Natural killer cell treated with Interleukin-12 subunit alpha and Interleukin-12 subunit beta and Interleukin-15 and Interleukin-18, amount 100 ng/mL, for 72 hours (primary cell): ENCODE measurements at places on chromosomes 5 and 9. TPM values are rescaled to one million over a fixed set of nuclear protein-coding genes. Genes with fewer than 3 reads are reported as not detected.

DNA sequence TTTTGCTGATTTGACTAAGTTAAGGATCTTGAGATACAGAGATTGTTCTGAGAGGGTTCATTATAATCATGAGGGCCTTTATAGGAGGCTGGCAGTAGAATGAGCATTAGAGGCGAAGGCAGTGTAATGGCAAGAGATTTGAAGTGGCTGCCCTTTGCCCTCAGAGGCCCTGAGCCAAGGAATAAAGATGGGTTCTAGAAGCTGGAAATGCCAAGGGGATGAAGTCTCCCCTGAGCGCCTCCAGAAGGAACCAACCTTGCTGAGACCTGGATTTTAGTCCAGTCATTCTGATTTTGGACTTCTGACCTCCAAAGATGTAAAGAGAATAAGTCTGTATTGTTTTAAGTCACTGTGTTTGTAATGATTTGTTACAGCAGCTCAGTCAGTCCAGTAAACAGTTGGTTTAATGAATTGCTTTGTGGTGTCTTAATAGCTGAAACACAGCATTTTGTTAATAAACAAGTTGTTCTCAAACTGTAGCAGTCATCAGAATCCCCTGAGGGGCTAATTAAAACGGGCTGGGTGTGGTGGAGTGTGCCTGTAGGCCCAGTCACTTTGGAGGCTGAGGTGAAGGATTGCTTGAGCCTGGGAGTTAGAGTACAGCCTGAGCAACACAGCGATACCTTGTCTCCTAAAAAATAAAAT lies 23.2 kb downstream of the GLRX start:
- DNase-seq: no peak
- H3K4me1 ChIP-seq: peaks cover 30% of the 10 kb centered on the region
- H3K27me3 ChIP-seq: no peaks in the 10 kb centered on the region
- H3K36me3 ChIP-seq: peaks cover 5% of the 10 kb centered on the region
- H3K27ac ChIP-seq: peak overlapping the region; percentile 68

DNA sequence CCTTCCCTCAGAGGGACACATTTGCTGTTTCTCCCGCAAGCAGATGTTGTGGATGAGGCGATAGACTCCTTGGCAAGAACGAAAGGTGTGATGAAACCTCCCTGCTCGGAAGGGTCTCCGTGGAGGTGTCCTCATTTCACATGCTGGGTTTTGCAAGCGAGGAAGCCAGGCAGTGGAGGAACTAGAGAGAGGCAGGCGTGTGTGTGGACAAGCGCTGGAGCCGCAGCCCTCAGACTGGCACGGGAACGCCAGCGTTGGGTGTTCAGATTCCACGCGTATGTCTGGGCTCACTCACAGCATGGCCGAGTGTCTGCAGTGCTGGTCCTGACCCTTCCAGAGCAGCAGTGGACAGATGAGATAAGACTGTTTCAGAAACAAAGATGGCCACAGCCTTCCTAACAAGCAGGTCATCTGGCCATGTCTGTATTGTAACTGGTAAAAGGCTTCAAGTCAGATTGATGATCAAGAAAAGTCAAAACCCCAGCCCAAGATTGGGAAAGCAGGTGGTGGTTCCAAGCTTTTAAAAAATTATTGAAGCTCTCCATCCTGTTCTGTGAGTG lies 35.0 kb upstream of the NCS1 start:
- peak overlapping the region; percentile 15 for H3K4me3 ChIP-seq
- H3K36me3 ChIP-seq: peaks cover 11% of the 10 kb centered on the region
- no peaks in the 10 kb centered on the region for H3K27me3 ChIP-seq
- peak; percentile 15 for DNase-seq
- H3K4me1 ChIP-seq: peaks cover 74% of the 10 kb centered on the region

DNA sequence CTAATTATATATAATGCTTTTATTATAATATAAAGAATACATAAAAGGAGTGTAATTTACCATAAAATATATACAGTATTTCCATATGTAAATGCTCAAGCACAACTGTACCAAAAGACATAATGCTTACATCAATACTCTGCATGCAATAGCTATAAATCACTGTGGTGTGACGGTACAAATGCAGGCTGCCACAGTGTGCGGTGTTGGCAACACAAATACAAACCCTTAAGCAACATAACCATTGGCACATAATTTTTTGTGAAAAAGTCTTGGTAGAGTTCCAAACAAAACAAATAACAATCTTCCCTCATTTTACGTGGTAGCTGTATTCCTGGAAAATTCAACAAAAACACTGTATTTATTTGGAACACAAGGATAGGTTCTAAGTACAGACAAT lies 1.9 kb upstream of the SHISAL2B start:
- H3K4me3 ChIP-seq: no peak overlapping the region
- no peak for DNase-seq
- H3K36me3 ChIP-seq: no peaks in the 10 kb centered on the region
- H3K4me1 ChIP-seq: peaks cover 3% of the 10 kb centered on the region

- no peaks in the 10 kb centered on the region for H3K36me3 ChIP-seq
- H3K27me3 ChIP-seq: peaks cover 9% of the 10 kb centered on the region
- no peak overlapping the region for H3K27ac ChIP-seq
- H3K4me1 ChIP-seq: peaks cover 15% of the 10 kb centered on the region
- DNase-seq: no peak
Observed at GRCh38 chr9:112011051-112011620, 114.5 kb downstream of the UGCG start.

DNA sequence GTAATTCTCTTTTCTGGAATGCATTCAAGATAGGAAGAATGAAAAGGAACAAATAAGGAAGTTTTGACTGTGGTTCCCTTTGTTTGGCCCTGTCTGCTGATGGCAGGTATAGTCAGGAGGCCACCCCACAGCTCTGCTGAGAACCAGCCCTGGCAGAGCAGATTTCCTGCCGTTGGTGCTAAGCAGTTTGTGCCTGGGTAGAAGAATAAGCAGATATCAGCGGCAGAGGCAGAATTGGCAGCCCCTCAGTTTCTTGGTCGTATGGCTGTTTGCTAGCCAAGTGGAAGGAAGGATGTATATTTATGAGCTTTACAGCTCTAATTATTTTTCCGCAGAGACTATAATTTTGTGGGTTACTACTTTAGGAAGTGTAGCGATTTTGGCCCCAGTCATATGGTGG lies 310.2 kb upstream of the RFX3 start:
- no peak overlapping the region for H3K4me3 ChIP-seq
- H3K36me3 ChIP-seq: no peaks in the 10 kb centered on the region
- H3K27me3 ChIP-seq: peaks cover 4% of the 10 kb centered on the region

DNA sequence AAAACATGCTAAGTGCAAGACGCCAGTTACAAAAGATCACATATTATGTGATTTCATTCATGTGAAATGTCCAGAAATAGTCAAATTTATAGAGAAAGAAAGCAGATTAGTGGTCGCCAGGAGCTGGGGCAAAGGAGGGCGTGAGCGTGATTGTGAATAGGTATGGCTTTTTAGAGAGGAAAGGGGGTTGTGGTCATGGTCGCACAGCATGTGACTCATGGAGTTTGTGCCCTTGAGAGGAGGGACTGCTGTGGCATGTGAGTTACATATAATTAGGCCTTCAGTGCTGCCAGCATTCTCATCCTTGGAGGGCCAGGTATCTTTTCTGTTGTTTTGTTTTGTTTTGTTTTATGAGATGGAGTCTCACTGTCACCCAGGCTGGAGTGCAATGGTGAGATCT lies 21.2 kb upstream of the MARCHF6 start:
- H3K36me3 ChIP-seq: no peaks in the 10 kb centered on the region
- H3K27ac ChIP-seq: no peak overlapping the region
- H3K4me3 ChIP-seq: peak overlapping the region; percentile 8
- peaks cover 6% of the 10 kb centered on the region for H3K4me1 ChIP-seq
- peaks cover 31% of the 10 kb centered on the region for H3K27me3 ChIP-seq

- H3K27ac ChIP-seq: no peak overlapping the region
- H3K36me3 ChIP-seq: peaks cover 5% of the 10 kb centered on the region
- no peak overlapping the region for H3K4me3 ChIP-seq
- DNase-seq: no peak
- H3K27me3 ChIP-seq: no peaks in the 10 kb centered on the region
- H3K4me1 ChIP-seq: peaks cover 25% of the 10 kb centered on the region
Observed at GRCh38 chr5:154349626-154350264, 96.1 kb upstream of the SAP30L start.

DNA sequence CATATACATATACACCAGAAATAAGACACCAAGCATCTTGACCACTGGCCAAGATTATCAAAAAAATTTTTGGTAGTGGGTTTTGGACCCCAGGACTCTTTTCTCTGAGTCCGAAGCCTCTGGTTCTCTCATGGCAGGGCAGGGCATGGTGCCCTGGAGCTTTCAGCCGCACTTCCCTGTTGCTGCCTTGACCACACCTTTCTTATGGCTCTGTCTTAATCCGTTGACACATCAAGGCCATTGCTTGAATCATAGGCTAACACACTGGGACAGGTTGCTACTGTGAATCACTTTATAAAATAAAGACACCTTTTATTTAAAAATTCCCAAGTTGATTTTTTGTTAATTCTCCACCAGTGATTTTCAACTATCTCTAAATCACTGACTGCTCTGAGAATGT lies 45.4 kb upstream of the CAST start:
- H3K36me3 ChIP-seq: no peaks in the 10 kb centered on the region
- no peak overlapping the region for H3K4me3 ChIP-seq
- no peak for DNase-seq

DNA sequence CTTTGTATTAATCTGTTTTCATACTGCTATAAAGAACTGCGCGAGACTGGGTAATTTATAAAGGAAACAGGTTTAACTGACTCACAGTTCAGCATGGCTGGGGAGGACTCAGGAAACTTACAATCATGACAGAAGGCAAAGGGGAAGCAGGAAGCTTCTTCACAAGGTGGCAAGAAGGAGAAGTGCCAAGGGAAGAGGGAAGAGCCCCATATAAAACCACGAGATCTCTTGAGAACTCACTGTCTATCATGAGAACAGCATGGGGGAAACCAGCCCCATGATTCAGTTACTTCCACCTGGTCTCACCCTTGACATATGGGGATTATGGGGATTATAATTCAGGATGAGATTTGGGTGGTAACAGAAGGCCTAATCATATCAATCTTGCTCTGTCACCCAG lies 60.9 kb upstream of the CHD1 start:
- no peaks in the 10 kb centered on the region for H3K27me3 ChIP-seq
- H3K4me1 ChIP-seq: peaks cover 3% of the 10 kb centered on the region
- H3K27ac ChIP-seq: no peak overlapping the region
- DNase-seq: no peak
- no peaks in the 10 kb centered on the region for H3K36me3 ChIP-seq
- H3K4me3 ChIP-seq: no peak overlapping the region

Gene ZNF782
- total RNA-seq: 4.5 TPM

Gene GRM6
- total RNA-seq: not detected
